ENCODE measurements at places on chromosomes 13 and 19.
A peak's percentile ranks its signal among the peaks of the same experiment; 100 is the strongest.

- DNase-seq = no peak
These were observed 2539.0 kb upstream of the PCDH20 start for GRCh38 chr13:63954683-63955082.

GRCh38 chr19:11359421-11359820 lies 4.2 kb downstream of the PLPPR2 start:
- DNase-seq = no peak

DNA sequence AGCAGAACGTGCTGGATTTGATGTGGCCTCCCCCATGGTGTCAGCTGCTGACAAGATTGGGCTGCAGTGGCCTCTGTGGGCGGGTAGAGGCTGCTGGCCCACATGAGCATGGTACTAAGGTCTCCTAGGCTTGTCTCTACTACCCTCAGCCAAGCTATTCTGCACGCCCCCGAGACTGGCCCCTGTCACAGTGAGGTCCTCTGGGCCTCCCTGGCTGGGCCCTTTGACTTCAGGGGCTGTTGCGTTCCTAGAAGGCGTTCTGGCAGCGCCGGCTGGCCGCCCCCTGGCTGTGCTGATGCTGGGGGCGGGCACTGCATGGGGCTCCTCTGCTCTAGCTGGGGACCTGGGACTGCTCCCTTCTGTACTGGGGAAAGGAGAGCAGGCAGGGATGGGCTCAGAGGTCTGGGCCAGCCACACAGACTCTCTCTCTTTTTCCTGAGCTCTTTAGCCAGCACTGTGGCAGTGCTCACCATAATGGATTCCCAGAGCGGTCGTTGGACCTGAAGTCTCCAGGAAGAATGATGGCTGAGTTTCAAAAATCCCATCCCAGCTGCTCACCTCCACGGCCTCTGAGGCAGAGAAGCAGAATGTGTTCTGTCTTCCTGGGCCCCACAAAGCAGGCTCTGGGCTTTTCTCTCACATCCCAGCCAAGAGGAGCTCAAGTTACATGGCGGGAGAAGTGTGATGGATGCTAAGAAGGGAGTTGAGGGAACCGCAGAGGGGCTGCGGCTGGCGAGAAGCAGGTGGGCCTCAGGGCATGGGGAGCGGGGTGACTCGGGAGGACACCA lies 32.3 kb downstream of the TSSK6 start:
- no peak for DNase-seq

GRCh38 chr13:43132257-43132656 lies 108.9 kb downstream of the DNAJC15 start:
- no peak for DNase-seq

DNA sequence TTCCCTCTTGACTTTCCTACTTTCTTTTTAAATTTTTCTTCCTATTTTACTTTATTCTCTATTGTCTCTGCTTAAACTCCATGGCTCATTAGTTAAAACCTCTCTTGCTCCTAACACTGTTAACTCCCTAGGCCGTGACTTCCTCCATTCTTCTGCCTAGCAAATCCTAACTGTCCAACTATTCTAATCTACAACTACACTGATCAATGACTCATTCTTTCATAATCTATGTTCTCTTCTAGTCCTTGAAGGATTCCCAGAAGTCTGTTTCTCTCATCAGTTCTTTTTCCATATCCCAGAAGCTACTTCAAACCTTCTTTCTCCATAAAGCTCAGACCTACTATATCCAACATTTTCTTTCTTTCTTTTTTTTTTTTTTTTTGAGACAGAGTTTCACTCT lies 66.9 kb downstream of the MICU2 start:
- no peak for DNase-seq

DNA sequence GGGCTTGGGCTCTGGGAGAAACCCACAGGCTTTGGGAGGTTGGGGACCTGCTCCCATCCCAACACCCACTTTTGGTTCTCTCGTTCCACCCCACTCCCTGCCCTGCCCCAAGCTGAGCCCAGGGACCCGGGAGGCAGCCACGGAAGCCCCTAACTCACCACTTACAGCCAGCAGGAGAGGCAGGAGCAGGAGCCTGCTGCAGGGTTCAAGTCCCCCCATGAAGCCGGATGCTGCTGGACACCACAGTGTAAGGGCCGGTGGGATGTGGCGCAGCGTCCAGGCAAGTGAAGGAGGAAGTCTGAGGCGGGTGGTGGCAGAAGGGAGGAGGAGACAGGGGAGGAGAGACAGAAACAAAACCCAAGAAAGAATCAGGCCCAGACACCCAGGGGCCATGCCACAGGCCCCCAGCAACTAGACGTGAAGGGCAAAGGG lies at the start of gene TYROBP:
Gene TYROBP, minus strand, starts transcription at position 286 of the 432 bp plus-strand sequence. Its CDS starts 67 bp downstream, at position 219.
- DNase-seq = no peak

DNA sequence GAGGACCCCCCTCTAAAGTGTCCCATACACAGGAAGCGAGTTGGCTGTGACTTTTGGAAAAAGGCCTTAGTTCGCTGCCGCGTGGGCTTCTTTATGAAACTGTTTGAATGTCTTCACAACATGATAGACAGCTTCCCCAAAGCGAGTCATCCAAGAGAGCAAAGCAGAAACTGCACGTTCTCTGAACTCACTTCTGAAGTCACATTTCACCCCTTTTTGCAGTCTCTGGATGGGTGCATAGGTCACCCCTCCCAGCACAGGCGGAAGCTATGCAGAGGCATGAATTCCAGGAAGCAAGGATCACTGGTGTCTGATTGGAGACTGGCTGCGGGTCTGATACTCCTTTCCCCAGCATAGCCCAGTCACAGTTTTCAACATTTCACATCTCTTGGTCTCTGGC lies 10.6 kb downstream of the GPI start:
- no peak for DNase-seq

GRCh38 chr19:31803835-31804446 lies 454.7 kb upstream of the TSHZ3 start:
- no peak for DNase-seq

DNA sequence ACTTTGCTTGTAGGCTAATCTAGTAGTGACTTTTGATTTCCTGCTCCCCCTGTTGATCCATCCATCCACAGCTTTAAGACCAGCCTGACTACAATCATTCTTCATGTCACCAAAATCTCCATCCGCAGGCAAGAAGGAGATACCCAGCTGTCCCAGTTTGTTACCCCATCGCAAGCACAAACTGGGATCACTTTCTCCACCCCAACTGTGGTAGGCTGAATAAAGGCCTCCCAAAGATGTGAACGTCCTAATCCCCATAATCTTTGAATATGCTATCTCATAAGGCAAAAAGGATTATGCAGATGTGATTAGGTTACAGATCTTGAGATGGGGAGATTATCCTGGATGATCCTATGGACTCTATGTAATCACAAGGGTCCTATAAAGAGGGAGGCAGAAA lies 202.0 kb downstream of the ENOX1 start:
- no peak for DNase-seq

DNA sequence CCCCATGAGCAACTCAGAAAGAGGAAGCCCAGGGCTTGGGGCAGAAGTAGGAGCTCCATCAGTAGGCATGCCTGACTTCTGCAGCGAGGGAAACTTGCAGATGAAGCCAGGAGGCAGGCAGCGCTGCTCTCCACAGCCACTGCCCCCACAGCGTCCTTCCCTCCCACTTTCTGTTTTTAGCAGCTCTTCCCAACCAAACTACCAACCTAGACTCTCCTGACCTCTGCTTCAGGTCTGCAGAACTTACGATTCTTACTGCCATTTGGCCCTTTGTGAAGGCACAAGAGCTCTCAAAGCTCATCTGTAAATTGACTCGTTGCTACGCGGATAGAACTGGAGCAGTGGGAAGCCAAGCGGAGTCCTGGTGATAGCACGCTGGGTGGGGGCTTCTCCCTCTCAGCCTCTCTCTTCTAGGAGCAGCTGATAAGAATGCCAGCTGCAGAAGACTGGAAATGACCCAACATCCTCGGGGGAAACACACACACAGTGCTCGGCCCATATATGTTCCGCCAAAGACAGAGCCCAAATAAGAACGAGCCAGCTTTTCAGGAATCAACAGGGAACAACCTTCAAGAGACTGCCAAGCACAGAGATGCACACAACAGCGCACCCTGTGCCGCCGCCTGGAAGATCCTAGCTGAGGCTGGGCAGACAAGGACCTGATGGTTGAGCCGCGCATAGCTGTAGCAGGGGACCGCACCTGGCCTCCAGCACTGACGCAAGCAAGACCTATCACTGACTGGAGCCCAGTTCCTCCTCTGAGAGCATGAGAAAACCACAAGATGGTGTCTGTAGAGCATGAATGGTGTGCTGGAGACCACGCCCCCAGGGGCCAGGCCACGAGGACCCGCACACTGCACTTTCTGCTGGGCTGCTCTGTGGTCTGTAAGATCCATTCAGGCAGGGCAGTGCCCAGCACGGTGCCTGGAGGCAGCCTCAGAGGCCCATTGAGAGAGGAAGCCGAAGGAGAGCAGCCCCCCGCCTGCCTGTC lies 15.9 kb upstream of the SLC35E1 start:
- DNase-seq = no peak

- no peak for DNase-seq
These were observed 11.3 kb downstream of the C19orf25 start for GRCh38 chr19:1467490-1468273.

GRCh38 chr13:23510544-23510916 lies 59.7 kb upstream of the TNFRSF19 start:
- no peak for DNase-seq

GRCh38 chr19:19028526-19028925 lies 4.8 kb downstream of the SUGP2 start:
- no peak for DNase-seq

GRCh38 chr13:32017474-32017873 lies 14.1 kb upstream of the FRY start:
- no peak for DNase-seq

- peak; percentile 17 for DNase-seq
These were observed 658 bp upstream of the ISOC2 start for GRCh38 chr19:55461974-55462626.

DNA sequence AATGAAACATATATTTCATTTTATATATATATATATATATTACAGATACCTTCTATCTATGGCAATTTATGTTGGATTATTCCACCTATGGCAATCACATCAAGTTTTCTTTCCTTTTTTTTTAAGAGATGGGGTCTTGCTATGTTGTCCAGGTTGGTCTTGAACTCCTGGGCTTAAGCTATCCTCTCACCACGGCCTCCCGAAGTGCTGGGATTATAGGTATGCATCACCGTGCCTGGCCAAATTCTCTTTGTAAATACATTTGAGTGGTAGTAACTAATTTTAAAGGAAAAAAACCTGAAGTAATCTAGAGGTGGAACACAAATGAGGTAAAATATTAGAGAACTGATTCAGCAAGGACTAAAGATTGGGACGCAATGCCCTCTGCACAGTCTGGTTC lies 21.6 kb upstream of the BRD4 start:
- DNase-seq = no peak

DNA sequence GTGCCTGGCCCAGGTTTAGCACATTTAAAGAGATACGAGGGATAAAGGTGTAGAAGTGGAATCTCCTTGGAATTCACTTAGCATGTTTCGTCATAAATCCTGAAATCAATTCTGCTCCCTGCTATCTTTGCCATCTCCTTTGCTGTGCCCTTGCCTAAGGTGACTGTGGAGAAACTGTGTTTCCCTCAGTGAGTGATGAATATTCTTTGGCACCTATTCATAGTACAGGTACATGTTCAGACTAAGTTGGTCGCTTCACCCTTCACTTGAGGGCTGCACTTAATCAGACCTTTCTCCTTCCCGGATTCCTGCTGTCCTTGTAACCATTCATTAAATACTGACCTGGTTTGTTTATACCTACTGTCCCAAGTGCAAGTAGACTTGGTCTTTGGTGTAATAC lies 17.8 kb downstream of the PCCA start:
- DNase-seq = no peak

DNA sequence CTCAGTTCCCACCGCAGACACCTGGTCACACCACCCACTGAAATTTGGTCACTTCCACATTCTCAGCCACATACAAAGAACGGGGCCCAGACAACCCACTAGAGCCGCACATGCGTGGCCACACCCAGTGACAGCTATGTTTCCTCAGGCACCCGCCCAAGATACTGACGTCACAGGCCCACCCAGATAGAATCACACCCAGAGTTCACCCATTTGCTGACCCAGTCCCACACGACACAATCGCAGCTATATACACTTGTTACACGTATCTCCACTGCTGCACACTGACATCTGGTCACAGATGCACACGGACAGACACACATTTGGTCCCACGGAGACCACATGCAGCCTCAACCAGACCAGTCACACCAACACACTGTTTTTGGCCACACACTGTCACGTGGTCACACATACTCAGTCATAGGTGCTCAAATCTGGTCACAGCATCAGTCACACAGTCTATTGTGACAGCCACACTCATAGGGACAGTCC lies 2.9 kb downstream of the NUMBL start:
- no peak for DNase-seq

DNA sequence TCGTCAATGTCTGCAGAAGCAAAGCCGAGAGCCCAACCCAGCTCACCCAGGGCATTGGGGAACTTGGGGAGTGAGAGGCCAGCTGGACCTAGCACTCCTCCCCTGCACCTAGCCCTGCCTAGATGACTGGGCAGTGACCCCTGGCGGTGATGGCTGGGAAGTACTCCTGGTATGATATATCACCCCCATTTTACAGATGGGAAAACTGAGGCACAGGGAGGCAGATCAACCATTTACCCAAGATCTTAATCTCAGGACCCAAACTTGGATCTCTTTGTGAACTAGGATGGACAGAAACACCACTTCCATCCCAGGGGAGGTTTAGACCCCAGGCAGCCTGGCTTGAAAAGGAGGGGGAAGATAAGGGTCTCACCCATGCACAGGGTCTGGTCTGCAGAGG lies 43.5 kb downstream of the CCL25 start:
- no peak for DNase-seq

DNA sequence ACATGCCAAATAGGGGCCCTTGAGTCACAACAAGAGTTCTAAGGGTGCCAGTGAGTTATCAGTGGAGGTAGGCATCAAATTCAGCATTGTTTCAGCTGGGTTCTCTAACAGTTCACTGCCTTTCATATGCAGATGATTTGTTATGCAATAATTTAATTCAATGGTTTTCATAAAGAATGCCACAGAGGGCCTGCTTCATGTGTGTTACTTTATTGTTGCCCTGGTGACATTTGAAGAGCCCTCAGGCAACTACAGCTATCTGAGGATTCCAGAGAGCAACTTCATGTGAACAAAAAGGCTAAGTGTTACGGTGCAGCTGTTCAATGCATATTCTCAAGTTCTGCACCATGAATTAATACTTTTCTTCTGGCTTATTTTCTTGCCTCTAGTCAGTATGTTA lies 43.1 kb upstream of the STARD13 start:
- no peak for DNase-seq

DNA sequence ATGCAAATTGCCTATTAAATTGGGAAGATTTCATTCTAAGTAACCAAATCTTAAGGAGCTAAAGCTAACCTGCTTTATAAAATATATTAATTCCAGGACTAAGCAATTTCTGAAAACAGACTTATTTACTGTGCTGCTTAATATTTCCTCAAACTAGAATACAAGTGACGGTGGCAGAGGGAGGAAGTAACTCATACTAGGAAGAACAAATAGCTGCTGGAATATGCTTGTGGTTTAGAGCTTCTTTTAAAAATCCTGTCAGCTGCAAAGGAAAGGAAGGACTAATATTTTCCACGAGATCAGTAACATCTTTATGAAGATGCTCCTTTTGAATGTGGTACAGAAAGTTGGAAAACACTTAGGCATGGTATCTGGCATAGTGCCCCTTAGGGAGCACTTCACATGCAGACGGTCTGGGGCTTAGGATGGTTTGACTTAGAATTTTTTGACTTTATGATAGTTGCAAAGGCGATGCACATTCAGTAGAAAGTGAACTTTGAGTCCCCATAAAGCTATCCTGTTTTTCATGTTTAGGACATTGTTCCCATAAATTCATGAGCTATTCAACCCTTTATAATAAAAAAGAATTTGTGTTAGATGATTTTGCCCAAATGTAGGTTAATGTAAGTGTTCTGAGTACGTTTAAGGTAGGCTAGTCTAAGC lies 3.4 kb upstream of the HNRNPA1L2 start:
- no peak for DNase-seq

Measured in NCI-H748 treated with DMSO at 0.1 percent for 48 hours (cell line).